ENCODE measurements at places on chromosomes 5 and 9.

DNA sequence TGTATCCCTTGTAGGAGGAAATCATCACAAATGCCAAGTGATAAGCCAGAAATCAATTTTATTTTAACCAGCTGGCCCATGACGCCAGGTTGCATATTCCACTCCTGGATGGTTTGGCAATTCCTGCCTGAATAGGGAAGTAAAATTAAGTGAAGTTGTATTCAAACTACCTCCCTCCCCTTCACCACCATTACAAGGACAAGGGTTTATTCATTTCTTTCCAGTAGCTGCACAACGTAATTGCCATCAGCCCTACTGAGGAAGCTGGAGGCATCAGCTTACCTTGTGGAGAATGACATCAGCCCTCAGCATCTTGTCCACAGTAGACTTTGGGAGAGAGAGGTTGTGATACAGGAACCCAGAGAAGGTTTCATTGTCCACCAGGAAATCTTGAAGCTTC is 66.6 kb downstream of the ABCA1 start:
- DNase-seq = no peak

DNA sequence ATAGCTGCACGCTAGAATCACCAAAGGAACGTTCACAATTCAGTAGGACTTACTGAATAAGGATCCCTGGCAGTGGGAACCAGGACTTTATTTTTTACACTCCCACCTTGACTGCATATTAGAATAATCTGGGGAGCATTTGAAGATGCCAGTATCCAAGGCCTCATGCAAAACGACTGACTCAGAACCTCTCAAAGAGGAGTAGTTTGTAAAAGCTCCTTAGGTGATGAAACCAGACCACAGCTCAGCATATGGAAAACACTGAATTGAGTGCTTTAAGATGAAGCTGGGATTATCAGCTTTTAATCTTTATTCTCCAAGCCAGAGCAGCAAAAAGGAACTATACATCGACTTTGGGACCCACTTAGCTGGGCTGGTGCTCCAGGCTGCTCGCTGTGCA is 288.3 kb downstream of the MLLT3 start:
- DNase-seq = no peak

DNA sequence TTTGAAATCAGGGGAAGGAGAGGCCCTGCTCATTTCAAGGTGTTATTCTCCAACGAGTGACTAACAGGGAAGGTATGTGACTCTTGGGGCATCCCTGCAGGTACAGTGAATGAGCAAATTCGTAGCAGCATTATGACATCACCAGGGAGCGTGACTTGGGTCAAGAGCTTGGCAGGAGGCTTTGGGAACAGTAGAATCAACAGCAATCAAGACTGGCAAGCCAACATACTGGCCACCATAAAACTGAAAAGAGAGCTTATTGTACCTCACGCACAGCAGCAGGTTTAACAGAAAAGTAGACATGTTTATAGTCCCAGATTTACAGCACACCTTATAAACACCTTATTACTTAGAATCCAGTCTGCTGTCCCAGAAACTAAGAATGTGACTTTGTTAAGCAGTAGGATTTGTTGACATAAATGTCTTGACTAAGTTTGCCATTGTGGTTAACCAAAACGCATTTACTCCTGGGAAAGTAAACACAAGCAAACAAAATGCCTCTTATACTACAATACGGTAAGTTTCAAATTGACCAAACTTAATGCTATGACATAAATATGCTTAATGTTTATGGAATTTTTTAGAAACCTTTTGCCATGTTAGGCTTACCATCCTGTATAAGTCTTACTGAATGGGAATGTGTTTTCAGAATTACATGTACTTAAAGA is 297.8 kb downstream of the NPR3 start:
- no peak for DNase-seq

DNA sequence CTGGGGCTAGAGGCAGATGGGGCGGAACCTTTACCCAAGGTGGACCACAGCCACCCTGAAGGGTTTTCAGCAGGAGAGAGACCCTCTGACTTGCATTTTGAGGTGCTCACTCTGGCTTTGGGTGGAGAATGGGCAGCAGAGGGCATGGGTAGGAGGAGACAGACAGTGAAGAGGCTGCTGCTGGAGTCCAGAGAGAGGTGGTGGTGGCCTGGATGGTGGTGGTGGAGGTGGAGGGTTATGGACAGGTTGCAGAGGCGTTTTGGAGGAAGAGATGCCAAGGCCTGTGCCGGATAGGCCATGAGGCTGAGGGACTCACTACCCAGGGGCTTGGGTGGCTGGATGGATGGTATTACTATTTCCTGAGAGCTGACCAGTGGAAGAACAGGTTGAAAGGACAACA is 46.1 kb upstream of the CDKN2AIPNL start:
- no peak for DNase-seq

- DNase-seq = no peak
Measured at GRCh38 chr5:92378966-92379611, 996.0 kb upstream of the ARRDC3 start.

GRCh38 chr9:125674981-125675973 is 31.7 kb downstream of the MAPKAP1 start:
- no peak for DNase-seq

- no peak for DNase-seq
Measured at GRCh38 chr5:151275803-151276202, 22.8 kb downstream of the GM2A start.

- DNase-seq = no peak
Measured at GRCh38 chr5:30890377-30890776, 303.1 kb upstream of the CDH6 start.

- no peak for DNase-seq
Measured at GRCh38 chr5:88678770-88679381, 204.1 kb downstream of the MEF2C start.

GRCh38 chr9:21552244-21553170 is 70.4 kb upstream of the IFNE start:
- no peak for DNase-seq

- no peak for DNase-seq
Measured at GRCh38 chr9:121383715-121384114, 13.7 kb upstream of the STOM start.

- DNase-seq = peak; percentile 89
Measured at GRCh38 chr9:137149942-137150616, 11.1 kb downstream of the GRIN1 start.

DNA sequence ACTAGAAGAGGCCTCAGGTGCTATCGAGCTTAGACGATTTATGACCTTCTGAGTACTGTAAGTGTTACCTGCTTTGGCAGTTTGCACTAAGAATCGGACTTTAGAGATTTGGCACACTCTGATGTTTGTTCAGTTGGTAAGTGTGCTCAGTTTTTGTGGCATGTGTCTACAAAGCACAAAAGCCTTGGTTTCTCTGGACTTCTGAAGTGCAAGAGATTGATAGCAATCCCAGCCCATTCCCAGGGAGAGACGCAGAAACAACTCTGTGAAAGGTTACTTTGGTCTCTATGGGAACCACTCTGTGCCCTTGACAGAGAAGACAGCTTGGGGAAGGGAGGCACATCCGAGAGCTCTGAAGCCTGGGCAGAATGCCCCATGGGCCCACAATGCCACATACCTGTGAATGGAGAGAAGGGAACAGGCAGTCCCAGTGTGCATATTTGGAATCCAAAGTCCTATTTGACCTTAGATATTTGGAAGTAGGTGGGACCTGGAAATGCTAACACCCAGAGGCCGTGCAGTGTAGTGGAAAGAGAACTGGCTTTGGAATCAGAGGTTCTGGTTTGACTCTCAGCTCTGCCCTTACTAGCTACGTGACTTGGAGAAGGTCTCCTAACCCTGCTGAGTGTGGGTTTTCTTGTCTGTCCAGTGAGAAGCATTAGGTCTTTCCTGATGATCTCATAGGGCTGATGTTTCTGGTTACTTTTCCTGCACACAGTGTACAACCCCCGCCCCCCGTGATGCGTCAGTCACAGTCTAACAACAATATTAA is 194.3 kb upstream of the VLDLR start:
- no peak for DNase-seq

DNA sequence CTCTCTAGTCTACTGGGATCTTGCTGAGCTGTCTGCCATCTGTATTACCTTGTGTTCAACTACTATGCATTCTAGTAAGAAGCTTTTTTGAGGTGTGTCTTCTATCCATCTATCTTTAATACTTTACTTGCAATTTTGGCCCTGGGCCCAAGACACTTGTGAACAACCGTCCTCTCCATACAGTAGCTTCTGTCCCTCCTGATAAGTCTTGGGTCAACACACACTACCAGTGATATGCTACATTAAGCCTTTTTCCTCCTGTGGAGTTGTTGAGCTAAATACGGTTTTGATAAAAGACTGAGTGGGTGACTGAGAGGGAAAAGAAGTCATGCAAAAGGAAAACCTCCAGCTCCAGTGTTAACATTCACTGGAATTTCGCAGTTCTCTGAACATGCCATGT is 133.3 kb upstream of the PCA3 start:
- DNase-seq = no peak

GRCh38 chr9:124270504-124271335 is 13.0 kb downstream of the NEK6 start:
- DNase-seq = no peak

GRCh38 chr5:147413266-147413665 is 96.6 kb downstream of the DPYSL3 start:
- no peak for DNase-seq

GRCh38 chr9:71521132-71521531 is 247.2 kb downstream of the CEMIP2 start:
- DNase-seq = no peak

DNA sequence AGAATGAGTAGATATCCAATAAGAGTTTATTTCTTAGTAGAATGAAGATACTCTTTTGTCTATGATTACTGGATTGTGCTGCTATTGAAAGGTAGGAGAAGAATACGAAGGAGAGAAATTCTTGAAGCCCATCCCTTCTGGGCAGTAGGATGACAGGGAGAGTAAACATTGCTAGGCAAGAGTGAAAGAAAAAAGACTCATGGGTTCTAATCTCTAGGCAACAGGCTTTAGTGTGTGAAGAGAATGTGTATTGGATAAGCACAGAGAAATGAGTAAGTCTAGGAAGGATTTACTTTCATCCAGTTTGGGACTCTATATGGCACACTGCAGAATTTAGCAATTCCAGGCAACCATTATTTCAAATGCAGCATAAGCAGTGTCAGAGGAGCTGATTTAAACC is 216.0 kb downstream of the GABRG2 start:
- no peak for DNase-seq

GRCh38 chr9:121851641-121852091 is 200.2 kb downstream of the DAB2IP start:
- DNase-seq = no peak

- no peak for DNase-seq
Measured at GRCh38 chr9:131734781-131735180, 5.1 kb downstream of the RAPGEF1 start.

Data from GM10248 (cell line).